ENCODE measurements at places on chromosomes 5 and 9.

DNA sequence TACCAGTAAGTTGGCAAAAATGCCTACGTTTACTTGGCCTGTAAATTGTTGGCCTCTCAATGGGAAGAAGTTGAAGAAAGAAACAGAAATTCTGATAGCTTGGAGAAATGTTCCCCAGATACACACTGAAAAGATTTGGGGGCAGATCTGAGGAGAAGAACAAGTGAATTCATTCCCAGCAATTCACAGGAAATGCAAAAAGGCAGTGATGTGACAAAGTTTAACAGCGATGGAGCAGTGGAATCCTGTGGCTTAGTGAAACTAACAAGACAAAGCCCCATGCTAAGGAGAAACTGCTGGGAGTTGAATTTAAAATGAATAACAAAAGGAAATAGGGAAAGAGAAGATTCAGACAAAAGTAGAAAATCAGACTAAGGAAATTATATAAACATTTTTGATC, 213.2 kb upstream of the EDIL3 start:
- DNase-seq = no peak

GRCh38 chr5:111254613-111255012, 30.4 kb downstream of the CAMK4 start:
- DNase-seq = peak; percentile 17

- DNase-seq = no peak
Measured at GRCh38 chr5:143156086-143156485, 247.4 kb downstream of the NR3C1 start.

DNA sequence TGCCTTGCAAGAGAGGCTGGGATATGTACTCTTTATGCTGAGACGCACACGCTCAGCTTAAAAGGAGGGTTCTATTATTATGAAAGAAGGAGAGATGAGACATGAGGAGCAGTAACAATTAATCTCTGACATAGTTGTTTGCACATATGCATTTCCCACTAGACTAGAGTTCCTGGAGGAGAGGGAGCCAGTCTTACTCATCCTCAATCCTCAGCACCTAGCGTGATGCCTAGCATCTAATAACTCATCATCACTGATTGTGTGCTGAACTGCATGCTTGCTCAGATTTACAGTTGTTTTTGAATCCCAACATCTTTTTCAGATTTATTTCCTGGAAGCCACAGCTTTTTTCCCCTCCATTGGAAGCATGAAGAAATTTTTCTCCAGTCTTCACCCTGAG, 35.5 kb downstream of the GCNT4 start:
- DNase-seq = no peak

- DNase-seq = no peak
Measured at GRCh38 chr9:137694962-137695875, 76.4 kb downstream of the EHMT1 start.

DNA sequence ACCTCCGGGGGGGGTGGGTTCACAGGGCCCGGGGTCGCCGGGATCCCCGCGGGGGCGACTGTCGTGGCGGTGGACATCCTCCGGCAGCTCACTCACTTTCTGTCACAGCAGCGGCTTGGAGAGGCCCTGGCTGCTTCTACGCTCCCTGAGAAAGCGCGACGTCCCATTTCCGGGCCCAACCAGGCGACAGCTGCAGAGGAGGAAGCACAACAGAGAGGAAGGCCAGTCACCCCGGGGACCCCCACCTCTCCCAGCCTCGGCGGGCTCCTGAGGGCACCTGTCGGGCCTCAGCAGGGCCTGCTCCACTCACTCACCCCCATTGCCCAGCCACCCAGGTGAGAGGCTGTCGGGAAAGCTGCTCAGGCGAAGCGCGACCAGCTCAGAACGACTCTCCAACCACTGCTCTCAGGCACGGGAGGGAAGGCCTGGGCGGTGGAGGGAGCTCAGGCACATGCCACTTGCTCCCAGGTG, 14.4 kb downstream of the BRD3 start:
- no peak for DNase-seq

- no peak for DNase-seq
Measured at GRCh38 chr5:107604990-107605389, 65.7 kb downstream of the EFNA5 start.

GRCh38 chr9:131633491-131634031, 88.2 kb downstream of the PRRT1B start:
- no peak for DNase-seq

DNA sequence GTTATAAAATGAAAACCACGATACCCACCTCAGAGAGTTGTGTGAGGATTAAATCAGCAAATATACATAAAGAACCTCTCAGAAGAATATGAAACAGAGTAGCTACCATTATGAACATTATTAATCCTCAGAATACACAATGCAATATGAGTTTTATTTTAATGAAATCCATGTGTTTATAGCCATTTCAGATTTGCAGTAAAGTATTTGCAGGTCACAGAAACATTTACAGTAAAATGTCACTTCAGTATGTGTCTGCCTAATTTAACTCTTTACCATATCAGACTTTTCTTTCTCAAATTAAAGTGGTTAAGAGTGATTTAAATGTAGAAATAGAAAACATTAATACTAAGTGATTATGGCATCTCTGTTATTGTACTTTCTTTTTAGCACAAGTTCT, 365.2 kb upstream of the MPDZ start:
- no peak for DNase-seq

GRCh38 chr5:36301858-36302603, at the start of gene RANBP3L:
Gene RANBP3L, minus strand, starts transcription at chr5:36301902. Its CDS starts 486 bp downstream, at chr5:36301416.
- DNase-seq = no peak

GRCh38 chr9:92657296-92658094, 12.4 kb downstream of the IPPK start:
- DNase-seq = no peak
